Naive thymus-derived CD8-positive, alpha-beta T cell (primary cell): ENCODE measurements at places on chromosomes 1 and 21.

GRCh38 chr1:181525104-181525721 lies 41.9 kb downstream of the CACNA1E start:
- no peak overlapping the region for H3K27ac ChIP-seq
- H3K36me3 ChIP-seq: no peaks in the 10 kb centered on the region
- H3K4me3 ChIP-seq: no peak overlapping the region
- no peaks in the 10 kb centered on the region for H3K27me3 ChIP-seq
- no peaks in the 10 kb centered on the region for H3K4me1 ChIP-seq

DNA sequence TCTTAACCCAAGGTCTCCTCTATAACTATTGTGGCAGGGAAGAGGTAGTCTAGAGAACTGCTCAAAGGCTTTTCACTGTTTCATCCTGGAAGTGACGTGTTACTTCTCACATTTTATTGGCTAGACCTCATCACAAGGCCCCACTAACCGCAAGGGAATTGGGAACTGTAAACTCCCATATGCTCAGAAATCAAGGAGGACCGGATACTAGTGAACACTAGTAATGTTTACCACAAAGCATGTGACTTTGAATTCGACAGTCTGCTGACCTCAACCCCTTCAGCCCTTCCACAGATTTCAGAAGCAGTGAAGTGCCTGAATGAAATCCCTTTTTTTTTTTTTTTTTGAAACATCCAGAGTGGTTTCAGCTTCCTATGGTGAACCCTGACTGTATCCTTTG lies 3.4 kb upstream of the EEIG2 start:
- no peak overlapping the region for H3K4me3 ChIP-seq
- DNase-seq: no peak
- no peaks in the 10 kb centered on the region for H3K36me3 ChIP-seq
- no peaks in the 10 kb centered on the region for H3K27me3 ChIP-seq
- H3K27ac ChIP-seq: no peak overlapping the region

DNA sequence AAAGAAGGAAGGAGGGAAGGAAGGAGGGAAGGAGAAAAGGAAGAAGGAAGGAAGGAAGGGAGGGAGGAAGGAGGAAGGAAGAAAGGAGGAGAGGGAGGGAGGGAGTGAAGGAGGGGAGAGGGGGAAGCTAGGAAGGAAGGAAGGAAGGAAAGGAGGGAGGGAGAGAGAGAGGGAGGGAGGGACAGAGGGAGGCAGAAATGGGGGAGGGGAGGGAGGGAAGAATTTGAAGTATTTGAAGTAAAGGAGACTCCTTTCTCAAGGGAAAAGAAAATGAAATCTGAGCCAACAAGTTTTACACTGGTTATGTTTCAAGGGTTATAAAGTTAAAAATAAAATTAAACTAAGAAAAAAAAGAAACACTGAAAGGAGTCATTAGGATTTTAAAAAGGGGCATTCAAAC lies 431.4 kb downstream of the BRINP3 start:
- no peak overlapping the region for H3K4me3 ChIP-seq
- H3K27me3 ChIP-seq: no peaks in the 10 kb centered on the region
- no peaks in the 10 kb centered on the region for H3K36me3 ChIP-seq
- H3K27ac ChIP-seq: no peak overlapping the region
- no peaks in the 10 kb centered on the region for H3K4me1 ChIP-seq

GRCh38 chr1:191530928-191531327 lies 627.3 kb upstream of the RGS18 start:
- no peak for DNase-seq
- H3K36me3 ChIP-seq: no peaks in the 10 kb centered on the region
- no peaks in the 10 kb centered on the region for H3K4me1 ChIP-seq
- no peak overlapping the region for H3K27ac ChIP-seq
- no peak overlapping the region for H3K4me3 ChIP-seq
- no peaks in the 10 kb centered on the region for H3K27me3 ChIP-seq

- DNase-seq: no peak
- no peaks in the 10 kb centered on the region for H3K27me3 ChIP-seq
- no peak overlapping the region for H3K4me3 ChIP-seq
- peaks cover 8% of the 10 kb centered on the region for H3K4me1 ChIP-seq
- no peak overlapping the region for H3K27ac ChIP-seq
These were observed 35.7 kb upstream of the RCC1 start for GRCh38 chr1:28470146-28470545.
